Cardiac muscle cell (in vitro differentiated cells and primary cell): ENCODE measurements at places on chromosomes 6 and 20. TPM values are rescaled to one million over a fixed set of nuclear protein-coding genes. Genes with fewer than 3 reads are reported as not detected.

DNA sequence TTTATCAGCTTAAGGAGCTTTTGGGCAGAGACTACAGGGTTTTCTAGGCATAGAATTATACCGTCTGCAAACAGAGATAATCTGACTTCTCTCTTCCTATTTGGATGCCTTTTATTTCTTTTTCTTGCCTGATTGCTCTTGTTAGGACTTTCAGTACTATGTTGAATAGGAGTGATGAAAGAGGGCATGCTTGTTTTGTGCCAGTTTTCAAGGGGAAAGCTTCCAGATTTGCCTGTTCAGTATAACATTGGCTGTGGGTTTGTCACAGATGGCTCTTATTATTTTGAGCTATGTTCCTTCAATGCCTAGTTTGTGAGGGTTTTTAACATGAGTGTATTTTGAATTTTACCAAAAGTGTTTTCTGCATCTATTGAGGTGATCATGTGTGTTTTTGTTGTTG lies 192.8 kb upstream of the PHACTR1 start:
- DNase-seq, result peak; percentile 56

Gene TMEM170B
- polyA plus RNA-seq, result 2.1 and 3.3 TPM in 2 replicates

GRCh38 chr6:163263196-163263595 lies 151.3 kb upstream of the QKI start:
- DNase-seq, result no peak

Gene MUC22
- not detected in 2 replicates for polyA plus RNA-seq

DNA sequence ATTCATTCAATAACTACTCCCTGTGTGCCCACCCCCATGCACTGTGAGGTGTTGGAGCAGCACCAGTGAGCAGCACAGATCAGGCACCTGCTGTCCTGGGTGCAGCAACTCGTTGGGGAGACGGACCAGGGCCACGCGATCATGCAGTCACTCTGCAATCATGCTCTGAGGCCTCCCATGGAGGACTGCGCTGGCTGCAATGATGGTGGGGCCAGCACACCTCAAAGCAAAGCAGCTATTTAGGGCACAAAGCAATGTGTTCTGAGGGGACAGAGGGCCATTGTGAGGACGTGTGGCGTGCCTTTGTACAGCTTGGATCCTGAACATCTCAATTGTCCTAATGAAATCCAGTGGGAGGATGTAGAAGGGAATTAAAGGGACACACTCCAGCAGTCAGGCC lies 41.0 kb upstream of the MPC1 start:
- DNase-seq, result no peak

- no peak for DNase-seq
Observed at GRCh38 chr20:29326376-29327070, 1930.9 kb upstream of the DEFB115 start.
